Fibroblast of skin of scalp (primary cell): ENCODE measurements at places on chromosomes 5 and 9.

DNA sequence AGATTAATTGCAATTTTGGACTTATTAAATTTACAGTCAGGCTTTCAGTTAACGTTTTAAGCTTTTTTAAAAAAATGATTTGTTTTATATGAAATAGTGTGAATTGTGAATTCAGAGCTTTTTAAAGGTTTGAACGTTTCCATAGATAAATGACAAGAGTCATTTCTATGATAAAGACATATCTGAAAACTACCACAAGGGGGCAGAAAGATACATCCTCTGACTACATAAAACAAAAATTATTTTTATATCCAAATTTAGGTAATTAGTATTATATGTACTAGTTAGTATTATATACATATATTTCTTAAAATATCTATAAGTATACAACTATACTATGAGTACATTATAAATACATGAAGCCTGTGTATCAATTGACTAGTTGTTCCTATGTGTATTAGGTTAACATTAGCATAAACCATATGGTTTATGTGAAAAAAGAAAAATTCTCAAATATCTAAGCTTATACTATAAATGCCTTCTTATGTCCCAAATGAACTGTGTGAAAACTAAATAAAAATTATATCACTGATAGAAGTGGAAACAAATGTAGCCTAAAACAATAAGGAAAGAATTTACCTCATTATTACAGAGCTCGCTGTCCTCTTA is 155.2 kb downstream of the MEF2C start:
- DNase-seq, result peak; percentile 27

- no peak for DNase-seq
These were observed 135.2 kb upstream of the SLC24A2 start for GRCh38 chr9:19924080-19924479.

GRCh38 chr5:170650850-170651249 is 132.7 kb upstream of the GABRP start:
- DNase-seq, result no peak

GRCh38 chr5:96024683-96025475 is 63.2 kb upstream of the ELL2 start:
- DNase-seq, result no peak

GRCh38 chr5:67178966-67179365 is 17.6 kb downstream of the CD180 start:
- no peak for DNase-seq
